Tongue (tissue), 3 donors: ENCODE measurements at places on chromosomes 3 and 15. TPM values are rescaled to one million over a fixed set of nuclear protein-coding genes. Genes with fewer than 3 reads are reported as not detected.

The LRRC31 gene
- total RNA-seq: not detected

The PPP4R2 gene
- 92.1 TPM for total RNA-seq

The GCSAM gene
- total RNA-seq: 0.41 TPM

The EPHB1 gene
- total RNA-seq: 13.3 TPM

The PARP16 gene
- 8.7 TPM for total RNA-seq

The IGSF10 gene
- total RNA-seq: 15.3 TPM

The GOLGA6L10 gene
- 4.1 TPM for total RNA-seq

The PIK3CB gene
- total RNA-seq: 24.1 TPM

The GRK7 gene
- not detected for total RNA-seq

The CCR3 gene
- 0.51 TPM for total RNA-seq

The IL17RB gene
- total RNA-seq: 1.0 TPM

The ANKRD34C gene
- total RNA-seq: 0.21 TPM

The CAMK1 gene
- 25.4 TPM for total RNA-seq

The TRAK1 gene
- 169 TPM for total RNA-seq

The CKMT1B gene
- 4.3 TPM for total RNA-seq

The CSTA gene
- total RNA-seq: 17.0 TPM

The IL12A gene
- 0.62 TPM for total RNA-seq

The ZNF501 gene
- total RNA-seq: 10.6 TPM

The BOC gene
- 95.9 TPM for total RNA-seq

The FOXP1 gene
- total RNA-seq: 66.4 TPM

The DGKG gene
- total RNA-seq: 2.2 TPM
